ENCODE measurements at places on chromosomes 6 and 20.

- no peak for DNase-seq
Measured at GRCh38 chr6:148771896-148772554, 25.2 kb downstream of the UST start.

GRCh38 chr6:143205585-143205984, 144.9 kb downstream of the AIG1 start:
- no peak for DNase-seq

- DNase-seq, result no peak
Measured at GRCh38 chr6:8383584-8383983, 51.8 kb downstream of the SLC35B3 start.

DNA sequence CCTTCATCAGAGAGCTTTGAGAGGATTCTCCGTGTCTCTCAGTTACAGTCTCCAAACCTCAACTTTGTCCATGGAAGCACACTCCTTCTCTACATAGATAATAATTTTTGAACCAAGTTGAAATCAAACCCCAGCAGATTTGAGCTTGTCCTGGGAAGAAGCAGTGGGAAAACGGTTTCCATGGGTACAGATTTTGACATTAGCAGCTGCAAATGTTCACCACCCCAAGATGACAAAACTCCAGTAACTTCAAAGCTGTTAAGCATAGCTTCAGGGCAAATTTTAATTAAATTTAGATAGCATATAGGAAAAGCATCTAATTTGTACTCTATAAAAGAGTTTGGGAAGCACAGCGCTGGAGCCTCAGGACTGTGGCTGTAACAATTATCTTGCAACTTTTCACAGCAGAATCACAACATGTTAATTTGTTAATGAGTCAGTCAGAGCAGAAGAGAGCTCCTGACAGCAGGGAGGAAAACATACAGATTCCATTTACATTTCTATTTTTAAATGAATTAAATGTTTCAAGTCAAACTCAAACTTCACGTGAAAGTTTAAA, 240.7 kb downstream of the BMP7 start:
- no peak for DNase-seq

DNA sequence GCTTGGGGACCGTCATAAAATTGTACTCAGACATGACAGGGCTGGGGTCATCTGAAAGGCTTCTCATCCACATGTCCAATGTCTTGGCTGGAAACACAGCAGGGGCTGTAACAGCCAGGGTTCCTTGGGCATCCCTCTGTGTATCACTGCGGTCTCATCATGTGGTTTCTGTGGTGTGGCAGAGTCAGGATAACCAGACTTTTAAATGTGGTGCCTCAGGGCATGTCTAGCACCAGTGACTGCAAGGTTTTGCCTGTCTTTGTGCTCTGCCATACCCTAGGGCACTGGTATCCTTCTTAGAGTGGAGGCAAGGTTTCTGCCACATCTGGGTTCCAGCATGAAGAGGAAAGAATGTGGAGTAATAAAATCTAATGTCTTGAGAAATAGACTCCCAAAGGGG, 124.2 kb downstream of the PLEKHG1 start:
- DNase-seq, result no peak

DNA sequence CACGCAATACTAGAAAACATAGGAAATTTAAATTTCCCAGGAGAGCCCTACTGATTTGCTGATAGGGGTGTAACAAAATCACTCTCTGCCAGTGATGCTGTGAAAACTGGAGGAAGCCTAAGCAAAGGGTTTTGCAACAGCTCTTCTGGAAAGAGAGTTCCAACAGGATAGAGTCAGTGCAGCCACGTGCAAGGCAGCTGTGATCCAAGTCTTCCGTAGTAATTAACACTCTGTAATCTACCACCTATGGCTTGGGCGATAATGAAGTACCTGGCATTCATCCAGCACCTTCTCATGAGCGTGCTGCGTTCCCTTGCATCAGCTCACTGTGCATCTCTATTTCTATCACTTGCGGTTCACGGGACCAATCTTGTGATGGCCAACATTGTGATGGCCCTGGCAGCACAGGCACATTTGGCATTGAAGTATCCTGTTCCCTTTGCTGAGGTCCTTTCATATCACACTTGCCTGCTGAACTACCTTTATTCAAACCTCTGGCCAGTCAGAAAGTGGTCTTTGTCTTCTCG, 48.2 kb downstream of the IRF4 start:
- no peak for DNase-seq

- no peak for DNase-seq
Measured at GRCh38 chr6:33118525-33119123, 42.8 kb downstream of the HLA-DPB1 start.

- DNase-seq, result no peak
Measured at GRCh38 chr6:109580519-109580918, 97.5 kb upstream of the ZBTB24 start.

DNA sequence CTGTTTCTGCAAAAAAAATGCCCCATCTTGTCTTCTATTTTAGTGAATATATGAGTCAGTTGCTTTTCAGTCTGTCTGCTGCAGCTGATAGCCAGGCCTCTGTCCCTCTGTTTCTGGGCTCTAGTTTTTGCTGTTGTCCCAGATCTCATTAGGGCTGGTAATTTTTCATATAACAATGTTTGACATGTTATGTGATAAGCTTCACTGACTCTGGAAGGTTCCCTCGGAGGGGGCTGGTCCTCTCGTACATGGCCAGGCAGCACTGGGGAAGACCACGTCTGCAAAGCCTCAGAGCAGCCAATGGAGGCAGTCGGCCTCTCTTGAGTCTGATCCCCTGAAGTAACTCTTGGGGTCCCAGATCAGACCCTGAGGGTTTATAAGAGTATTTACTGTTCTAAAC, 223.8 kb downstream of the THBS2 start:
- no peak for DNase-seq

DNA sequence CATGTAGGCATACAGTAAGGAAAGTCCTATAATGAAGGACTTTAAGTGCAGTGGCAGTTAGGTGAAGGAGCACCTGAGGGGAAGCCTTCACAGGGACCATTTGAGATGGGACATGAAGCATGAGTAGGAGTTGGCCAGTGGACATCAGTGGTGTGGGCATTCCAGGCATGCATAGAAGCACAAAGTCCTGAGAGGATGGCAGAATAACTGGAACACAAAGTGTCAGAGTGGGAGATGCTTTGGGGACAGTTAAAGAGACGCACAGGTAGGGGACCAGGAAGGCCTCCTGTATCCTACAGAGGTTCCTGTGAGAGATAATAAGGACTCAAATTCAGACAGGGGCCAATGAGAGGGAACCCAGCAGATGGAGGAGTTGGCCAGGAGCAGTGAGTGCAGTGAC, 26.4 kb upstream of the EFHC1 start:
- no peak for DNase-seq
